ENCODE measurements at places on chromosomes 12 and 14.

DNA sequence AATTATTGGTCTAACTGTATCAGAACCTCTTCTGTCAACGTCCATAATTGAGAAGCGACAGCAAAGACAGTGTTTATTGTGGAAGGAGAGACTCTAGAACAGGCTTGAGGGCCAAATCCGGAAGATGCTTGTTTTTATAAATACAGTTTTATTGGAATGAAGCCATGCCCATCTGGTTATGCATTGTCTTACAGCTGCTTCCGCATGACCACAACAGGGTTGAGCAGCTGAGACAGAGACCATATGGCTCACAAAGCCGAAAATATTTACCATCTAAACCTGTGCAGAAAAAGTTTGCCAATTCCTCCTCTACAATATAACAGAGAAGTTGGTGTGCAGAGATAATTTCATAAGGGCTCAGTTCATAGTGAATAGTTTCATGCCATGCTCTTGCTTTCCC is 24.5 kb downstream of the PRKAB1 start:
- DNase-seq, result no peak

DNA sequence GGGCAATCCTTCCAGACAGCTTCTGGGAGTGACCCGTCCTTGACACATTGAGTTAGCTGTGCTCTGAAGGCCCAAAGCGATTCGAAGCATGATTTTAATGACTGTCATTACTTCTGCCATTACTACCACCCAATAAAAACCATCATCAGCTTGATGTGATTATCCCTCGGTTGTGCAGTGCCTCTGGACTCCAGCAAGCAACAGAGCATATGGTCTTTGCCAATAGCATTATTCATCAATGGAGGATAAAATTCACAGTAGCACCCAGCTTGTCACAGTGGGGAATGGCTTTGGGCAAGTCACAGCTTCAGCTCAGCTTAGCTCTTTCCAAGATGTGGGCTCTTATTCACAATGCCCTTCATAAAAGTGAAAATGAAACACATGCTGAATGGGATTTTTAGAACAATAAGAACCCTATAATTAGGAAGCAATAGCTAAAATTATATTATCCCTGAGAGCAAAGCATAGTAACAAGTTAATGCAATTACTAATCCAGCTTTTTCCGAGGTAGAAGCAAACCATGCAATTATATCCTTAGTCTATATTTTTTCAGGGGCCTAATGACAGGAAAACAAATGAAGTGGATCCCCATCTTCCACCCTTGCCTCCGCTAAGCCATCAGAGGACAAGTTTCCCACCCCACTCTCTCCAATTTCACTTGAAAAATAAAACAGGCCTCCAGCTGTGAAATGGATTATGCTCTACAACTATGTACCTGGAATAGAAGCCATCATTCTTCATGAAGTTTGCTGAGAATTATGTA is 163.0 kb upstream of the EEA1 start:
- peak; percentile 36 for DNase-seq

DNA sequence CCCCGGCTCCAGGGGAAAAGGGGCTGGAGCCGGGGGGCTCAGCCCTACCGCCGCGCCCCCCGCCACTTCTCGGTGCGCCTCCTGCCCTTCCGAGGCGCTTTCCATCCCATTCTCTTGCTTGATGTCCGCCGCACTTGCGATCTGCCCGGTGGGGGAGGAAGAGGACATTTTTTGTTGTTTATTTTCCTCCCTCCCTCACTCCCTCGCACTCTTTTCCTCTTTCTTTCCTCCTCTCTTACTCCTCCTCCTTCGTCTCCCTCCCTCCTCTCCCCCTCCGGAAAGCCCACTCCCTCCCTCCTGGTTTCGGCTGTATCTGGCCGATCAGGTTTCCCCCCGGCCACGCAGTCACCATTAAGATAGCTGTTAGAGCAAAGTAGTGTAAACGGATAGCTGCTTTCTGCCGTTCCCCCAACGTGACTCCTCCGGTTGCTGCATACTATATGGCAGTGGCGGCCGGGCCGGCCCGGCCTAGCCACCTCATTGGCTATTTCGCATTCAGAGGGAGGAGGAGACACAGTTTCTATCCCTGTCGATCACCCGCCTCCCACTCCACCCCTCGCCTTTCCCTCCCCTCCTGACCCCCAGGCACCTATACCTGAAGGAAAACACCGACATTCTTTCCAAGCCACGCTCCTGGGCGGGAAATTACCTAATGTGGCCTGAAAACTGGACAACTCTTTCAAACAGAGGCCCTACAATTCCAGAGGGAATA is at the start of gene SIX4:
Gene SIX4, minus strand, starts transcription at position 445 of the 712 bp plus-strand sequence. Its CDS starts 277 bp downstream, at position 168.
- peak; percentile 92 for DNase-seq

DNA sequence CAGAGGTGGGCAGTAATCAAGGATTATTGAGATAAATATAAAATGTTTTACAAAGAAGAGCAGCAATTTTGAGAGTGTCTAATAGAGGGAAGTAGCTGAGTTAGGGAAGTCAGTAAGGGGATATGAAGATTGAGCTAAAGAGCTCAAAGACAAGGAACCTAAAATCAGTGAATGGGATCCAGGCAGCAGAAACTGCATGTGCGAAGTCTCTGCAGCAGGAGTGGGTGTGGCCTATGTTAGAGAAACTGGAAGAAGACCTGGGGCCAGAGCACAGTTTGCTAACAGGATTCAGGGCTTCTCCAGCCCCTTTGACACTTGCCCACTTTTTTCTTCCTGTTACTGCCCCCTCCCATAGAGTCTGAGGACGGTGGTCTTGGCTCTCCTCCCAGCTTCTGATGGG is 36.3 kb upstream of the PLXNC1 start:
- DNase-seq, result no peak

- DNase-seq, result peak; percentile 21
These were observed 2.2 kb upstream of the NFKBIA start for GRCh38 chr14:35406506-35407305.

GRCh38 chr14:71507681-71508080 is 424.5 kb upstream of the RGS6 start:
- DNase-seq, result no peak

DNA sequence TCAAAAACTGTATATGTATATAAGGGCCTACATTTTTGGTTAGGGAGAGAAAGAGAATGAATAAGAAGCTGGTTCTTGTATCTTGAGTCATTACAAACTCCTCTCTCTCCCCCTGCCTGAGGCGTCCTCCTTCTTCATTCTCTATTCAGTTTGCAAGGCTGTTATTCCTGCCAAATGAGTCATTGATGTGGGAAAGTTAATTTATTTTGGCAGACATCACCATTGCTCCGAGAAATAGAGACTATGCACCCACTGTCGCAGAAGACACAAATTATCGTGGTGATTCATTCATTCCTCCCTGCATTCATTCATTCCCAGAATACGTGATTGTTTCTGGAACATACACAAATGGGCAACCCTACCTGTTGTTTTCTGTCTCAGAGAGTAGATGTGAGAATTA is 112.5 kb upstream of the MED13L start:
- no peak for DNase-seq

GRCh38 chr14:44846232-44846824 is 115.4 kb downstream of the KLHL28 start:
- no peak for DNase-seq

- DNase-seq, result no peak
These were observed 4.1 kb upstream of the SLC7A7 start for GRCh38 chr14:22819151-22819988.

GRCh38 chr12:115752913-115753726 is 524.4 kb downstream of the MED13L start:
- DNase-seq, result peak; percentile 43

DNA sequence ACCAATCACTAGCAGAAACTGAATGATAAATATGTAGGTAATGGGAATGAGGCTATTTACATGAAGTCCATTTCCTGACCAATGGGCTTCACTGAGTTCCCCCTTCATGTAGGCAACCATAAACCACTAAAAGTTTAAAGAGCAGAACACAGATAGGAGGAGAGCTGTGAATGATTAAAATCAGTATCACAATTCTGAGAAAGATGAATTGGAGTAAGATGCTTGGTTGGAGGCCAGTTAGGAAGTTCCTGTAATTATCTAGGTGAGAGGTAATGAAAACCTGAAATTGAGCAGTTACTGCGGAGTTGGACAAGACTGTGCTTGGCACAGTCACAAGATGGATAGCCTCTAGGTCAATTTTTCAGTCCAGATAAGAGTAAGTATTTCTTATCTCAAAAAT is 56.6 kb downstream of the GALNT4 start:
- no peak for DNase-seq

DNA sequence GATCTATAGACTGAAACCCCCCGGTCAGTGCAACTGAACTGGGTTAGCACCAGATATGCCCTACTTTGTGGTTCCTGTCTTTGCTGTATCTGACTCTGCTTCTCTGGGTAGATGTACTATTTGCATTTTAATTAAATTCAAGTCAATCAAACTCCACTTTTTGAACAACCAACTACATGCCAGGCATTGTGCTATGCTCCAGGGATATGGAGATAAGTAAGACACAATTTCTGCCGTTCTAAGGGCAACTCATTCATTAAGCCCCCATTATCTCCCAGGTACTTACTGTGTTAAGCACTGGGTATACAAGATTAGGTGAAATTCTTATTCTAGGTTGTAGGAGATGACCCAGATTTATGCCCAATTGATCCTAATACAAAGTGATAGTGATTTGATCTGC is 62.7 kb upstream of the JDP2 start:
- no peak for DNase-seq

DNA sequence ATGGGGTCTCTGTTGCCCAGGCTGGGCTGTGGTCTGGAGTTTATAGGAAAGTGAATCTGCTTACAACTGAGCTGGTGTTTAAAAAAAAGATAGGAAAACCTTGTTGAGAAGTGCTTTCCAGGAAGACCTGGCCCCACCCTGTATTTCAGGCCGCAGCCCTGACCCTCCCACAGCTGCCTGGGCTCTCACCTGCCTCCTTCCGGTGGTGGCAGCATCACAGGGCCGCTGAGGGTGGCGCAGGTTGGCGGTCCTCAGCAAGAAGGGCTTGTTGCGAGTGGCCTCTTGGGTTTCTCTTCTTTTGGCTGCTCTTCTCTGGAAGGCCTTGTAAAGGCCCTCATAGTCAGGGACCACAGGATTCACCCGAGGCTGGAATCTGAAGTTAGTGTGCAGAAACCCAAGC is 7.7 kb downstream of the FAM161B start:
- DNase-seq, result no peak

DNA sequence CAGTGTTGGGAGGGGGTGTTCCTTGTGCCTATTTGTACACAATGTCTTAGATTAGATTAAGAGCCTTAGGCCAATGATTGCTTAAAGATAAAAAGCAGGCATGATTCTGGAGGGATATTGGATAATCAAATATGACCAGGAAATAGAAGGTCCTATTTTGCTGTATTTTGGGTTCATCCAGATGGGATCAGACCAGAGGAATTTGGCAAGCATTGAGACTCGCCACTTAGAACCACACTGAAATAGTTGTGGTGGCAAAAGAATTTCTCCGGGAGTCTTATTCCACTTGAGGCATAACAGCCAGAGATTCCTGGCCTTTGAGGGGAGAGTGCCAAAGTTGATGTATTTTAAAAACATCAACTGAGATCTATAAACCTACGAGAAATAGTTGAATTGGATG is 327.2 kb downstream of the RAD51B start:
- no peak for DNase-seq

GRCh38 chr14:104290756-104291122 is 152.4 kb downstream of the KIF26A start:
- DNase-seq, result peak; percentile 5

DNA sequence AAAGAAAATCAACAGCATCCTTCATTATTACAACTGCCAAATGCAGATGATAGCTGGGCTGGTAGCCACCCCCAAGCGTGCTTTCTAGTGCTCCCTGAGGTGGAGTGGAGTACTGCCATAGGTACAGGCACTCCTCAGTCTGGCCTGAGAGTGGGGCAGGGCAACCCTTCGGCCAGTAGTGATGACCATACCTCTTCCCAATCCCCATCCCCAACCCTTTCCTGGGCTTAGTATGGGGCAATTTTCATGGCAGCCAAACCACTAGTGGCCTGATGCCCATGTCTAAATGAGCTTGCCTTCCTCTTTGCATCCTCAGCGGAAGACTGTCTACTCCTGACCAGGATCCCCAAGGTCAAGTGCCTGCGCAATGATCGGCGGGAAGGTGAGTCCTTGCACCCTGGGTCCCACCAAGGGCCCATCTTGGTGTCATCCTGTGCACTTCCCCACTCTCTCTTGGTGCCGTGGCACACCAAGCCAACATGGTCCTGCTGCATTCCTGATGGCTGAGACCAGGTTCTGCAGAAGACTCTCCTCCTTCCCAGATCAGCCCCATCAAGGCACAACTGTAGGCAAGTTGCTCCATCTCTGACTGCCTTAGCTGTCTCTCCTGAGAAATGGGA is 65.8 kb downstream of the GALNT16 start:
- DNase-seq, result no peak

DNA sequence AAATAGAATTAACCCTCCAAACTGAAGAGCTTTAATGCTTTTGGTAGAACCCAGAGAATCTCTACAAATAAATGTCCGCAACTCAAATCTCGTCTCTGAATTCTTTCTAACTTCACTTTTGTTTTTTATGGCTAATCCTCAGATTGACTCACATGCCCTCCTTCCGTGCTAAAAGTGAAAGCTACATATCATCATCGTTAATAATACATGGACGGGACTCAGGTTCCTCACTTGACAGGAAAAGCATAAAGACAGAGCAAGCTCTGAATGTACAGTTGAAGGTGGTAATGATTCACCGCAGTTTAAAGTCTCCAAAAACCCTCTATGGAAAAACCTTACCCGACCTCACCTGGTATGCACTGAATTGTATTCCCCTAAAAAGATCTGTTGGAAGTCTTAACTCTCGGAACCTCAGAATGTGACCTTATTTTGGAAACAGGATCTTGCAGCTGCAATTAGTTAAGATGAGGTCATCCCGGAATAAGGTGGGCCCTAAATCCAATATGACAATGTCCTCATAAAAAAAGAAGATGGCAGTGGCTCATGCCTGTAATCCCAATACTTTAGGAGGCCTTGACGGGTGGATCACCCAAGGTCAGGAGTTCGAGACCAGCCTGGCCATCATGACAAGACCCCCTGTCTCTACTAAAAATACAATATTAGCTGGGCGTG is 147.4 kb upstream of the FOXN3 start:
- DNase-seq, result no peak

DNA sequence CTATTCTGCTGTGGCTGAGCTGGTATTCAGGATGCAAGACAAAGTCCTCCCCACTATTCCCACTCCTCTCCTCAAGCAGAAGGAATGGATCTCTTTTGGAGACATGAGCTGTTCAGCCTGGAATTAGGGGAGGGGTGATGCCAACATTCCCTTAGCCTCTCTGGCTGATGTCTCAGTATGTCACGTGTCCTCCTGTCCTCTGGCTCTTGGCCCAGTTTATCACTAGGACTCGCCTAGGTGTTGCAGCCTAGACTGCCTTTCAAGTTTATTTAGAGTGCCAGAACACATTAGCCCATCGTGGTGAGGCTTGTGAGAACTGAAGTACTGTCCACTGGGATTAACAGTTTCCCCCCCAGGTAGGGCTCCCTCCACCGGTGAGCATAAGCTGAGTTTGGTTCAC is 239.9 kb upstream of the MIS18BP1 start:
- no peak for DNase-seq
